Hematopoietic multipotent progenitor cell (in vitro differentiated cells): ENCODE measurements at places on chromosomes 16 and 17. TPM values are rescaled to one million over a fixed set of nuclear protein-coding genes. Genes with fewer than 3 reads are reported as not detected.

The CCL17 gene
- not detected for total RNA-seq

DNA sequence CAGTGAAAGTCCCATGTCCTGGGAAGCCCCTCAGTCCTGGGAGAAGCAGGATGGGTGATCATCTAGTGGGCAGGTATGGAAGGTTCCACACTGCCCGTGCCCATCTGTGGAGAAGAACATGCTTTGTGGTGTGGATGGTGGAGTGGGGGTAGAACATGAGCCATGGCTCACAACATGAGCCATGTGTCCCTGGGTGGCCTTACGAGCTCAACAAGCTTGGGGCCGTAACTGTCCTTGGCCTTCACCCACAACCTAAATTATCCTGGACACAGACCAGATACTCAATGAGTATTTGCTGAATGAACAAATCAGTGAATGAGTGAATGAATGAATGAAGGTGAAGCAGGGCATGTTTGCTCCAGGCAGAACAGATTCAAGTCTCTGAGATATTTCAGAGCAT, 13.5 kb downstream of the SOX8 start:
- no peak for DNase-seq

GRCh38 chr16:80875616-80876015, 71.2 kb upstream of the CDYL2 start:
- DNase-seq = no peak

The TEKT5 gene
- total RNA-seq = under 0.01 TPM

DNA sequence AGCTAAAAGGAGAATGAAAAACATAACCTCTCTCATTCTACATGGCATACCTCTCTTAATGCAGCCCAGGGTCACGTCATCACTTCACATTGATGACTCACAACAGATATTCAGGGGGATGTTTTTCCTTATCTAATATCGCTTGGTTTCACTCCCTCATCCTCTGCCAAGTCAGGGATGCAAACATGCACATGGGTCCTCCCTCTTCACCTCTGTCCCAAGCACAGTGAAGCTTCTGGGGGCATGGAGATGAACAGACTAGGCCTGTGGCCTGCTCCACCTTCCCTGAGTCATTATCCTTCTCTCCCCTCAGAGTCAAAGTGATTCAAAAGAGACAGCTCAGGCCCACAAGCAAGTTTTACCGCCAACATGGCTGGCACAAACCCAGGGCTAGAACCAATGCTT, 2.3 kb upstream of the MT2A start:
- DNase-seq = no peak

DNA sequence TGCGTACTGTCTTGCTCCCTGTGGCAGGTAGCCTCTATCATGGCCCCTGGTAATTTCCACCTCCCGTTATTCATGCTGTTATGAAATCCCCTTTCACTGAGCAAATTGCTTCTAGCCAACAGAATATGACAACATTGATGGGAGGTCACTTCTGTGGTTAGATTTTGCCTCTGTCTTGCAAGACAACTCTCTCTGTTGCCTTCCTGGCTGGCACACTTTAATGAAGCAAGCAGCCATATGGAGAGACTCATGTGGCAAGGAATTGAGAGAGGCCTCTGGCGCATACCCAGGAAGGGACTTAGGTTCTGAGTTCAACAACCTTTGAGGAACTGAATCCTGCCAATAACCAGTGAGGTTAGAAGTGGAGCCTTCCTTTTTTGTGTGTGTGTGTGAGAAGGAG, 51.8 kb upstream of the GPRC5B start:
- DNase-seq = no peak

- no peak for DNase-seq
Observed at GRCh38 chr17:39757176-39757662, 19.5 kb downstream of the GRB7 start.

The MAF gene
- 1.3 TPM for total RNA-seq

The ANKRD40 gene
- total RNA-seq = 11.8 TPM

- no peak for DNase-seq
Observed at GRCh38 chr16:55018881-55019280, 88.2 kb downstream of the IRX5 start.

- no peak for DNase-seq
Observed at GRCh38 chr16:48153774-48154173, 2.0 kb downstream of the ABCC12 start.

GRCh38 chr16:371515-372301, 1.4 kb upstream of the MRPL28 start:
- no peak for DNase-seq
